ENCODE measurements at places on chromosomes 7 and 10. TPM values are rescaled to one million over a fixed set of nuclear protein-coding genes. Genes with fewer than 3 reads are reported as not detected.

ATRNL1 gene
- 0.34 TPM for polyA plus RNA-seq

NKX2-3 gene
- polyA plus RNA-seq: not detected

MORN4 gene
- 8.3 TPM for polyA plus RNA-seq

DKK1 gene
- polyA plus RNA-seq: 117 TPM

SPDYE8 gene
- polyA plus RNA-seq: not detected

SUN3 gene
- not detected for polyA plus RNA-seq

TMEM229A gene
- not detected for polyA plus RNA-seq

CTAGE4 gene
- polyA plus RNA-seq: not detected

WEE2 gene
- not detected for polyA plus RNA-seq

UTF1 gene
- polyA plus RNA-seq: not detected

ADCYAP1R1 gene
- polyA plus RNA-seq: not detected

GNG11 gene
- polyA plus RNA-seq: 26.3 TPM

OLAH gene
- not detected for polyA plus RNA-seq

ACBD7 gene
- polyA plus RNA-seq: 1.6 TPM

TBRG4 gene
- 86.9 TPM for polyA plus RNA-seq

Measured in A549 (cell line).